Aorta (tissue), 5 donors: ENCODE measurements at places on chromosomes 6 and 20. TPM values are rescaled to one million over a fixed set of nuclear protein-coding genes. Genes with fewer than 3 reads are reported as not detected.
A peak's percentile ranks its signal among the peaks of the same experiment; 100 is the strongest.

DNA sequence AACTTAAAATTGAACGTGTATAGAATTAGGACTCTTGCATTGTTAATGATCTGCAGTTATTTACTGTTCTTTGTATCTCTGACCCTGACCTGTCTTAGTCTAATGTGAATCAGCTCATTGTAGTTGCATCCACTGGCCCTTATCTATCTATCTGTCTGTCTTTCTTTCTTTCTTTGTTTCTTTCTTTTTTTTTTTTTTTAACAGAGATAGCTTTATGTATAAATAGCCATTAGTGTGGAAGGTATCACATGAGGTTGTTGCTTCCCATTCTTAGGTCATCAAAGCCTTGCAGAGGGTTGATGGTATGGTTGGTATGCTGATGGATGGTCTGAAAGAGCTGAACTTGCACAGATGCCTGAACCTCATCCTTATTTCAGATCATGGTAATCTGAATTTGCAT, 59.9 kb downstream of the ENPP1 start:
- no peak overlapping the region for H3K4me3 ChIP-seq
- H3K27me3 ChIP-seq, result no peaks in the 10 kb centered on the region
- peaks cover 4% of the 10 kb centered on the region for H3K36me3 ChIP-seq

DNA sequence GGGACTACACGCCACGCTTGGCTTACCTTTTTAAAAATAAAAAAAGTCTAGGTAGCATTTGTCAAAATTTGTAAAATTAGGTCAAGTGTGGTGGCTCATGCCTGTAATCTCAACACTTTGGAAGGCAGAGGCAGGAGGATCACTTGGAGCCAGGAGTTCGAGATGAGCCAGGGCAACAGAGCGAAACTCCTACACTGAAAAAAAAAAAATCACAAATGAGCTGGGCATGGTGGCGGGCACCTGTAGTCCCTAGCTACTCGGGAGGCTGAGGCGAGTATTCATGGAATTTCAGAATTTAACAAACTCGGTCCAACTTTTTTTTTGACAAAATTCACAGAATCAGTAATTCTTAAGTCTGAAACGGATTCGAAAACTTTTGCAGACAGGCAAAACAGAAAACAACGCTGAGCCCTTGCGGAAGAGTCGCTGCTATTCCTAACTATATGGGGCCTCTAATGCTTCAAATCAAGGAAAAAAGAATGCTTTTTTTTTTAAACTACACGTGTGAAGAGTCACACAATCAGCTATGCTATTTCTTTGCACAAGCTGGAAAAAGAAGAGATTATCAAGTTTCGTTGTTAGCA, 62.9 kb downstream of the GTF2H5 start:
- H3K4me3 ChIP-seq, result peak overlapping the region; percentile 100
- H3K27me3 ChIP-seq, result no peaks in the 10 kb centered on the region
- DNase-seq, result no peak
- peak overlapping the region; percentile 86 for H3K27ac ChIP-seq

- H3K36me3 ChIP-seq, result no peaks in the 10 kb centered on the region
- H3K27me3 ChIP-seq, result no peaks in the 10 kb centered on the region
- peak overlapping the region; percentile 79 for H3K4me3 ChIP-seq
- H3K4me1 ChIP-seq, result no peaks in the 10 kb centered on the region
- peak overlapping the region; percentile 91 for H3K27ac ChIP-seq
- no peak for DNase-seq
Measured at GRCh38 chr6:27836783-27837624, 75.2 kb downstream of the OR2B2 start.

DNA sequence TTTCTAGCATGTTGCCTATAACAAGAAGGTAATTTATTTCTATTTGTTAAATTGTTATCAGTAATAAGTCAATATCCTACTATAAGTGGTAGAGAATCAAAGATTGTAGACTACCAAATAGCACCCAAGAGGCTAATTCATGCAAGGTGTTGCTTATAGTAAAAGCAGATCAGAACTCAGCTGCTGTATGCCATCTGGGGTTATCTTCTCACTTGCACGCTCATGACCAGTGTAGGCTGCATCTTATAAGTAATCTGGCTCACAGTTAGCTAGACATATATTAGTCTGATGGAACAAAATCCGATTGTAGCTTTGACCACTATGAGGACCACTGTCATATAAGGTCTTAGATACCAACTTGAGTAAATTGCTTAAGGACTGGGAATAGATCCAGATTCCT, 17.0 kb downstream of the TOP1 start:
- H3K27ac ChIP-seq, result no peak overlapping the region
- H3K4me1 ChIP-seq, result peaks cover 16% of the 10 kb centered on the region
- no peak for DNase-seq
- no peaks in the 10 kb centered on the region for H3K36me3 ChIP-seq

- H3K4me1 ChIP-seq, result no peaks in the 10 kb centered on the region
- H3K4me3 ChIP-seq, result no peak overlapping the region
- H3K27ac ChIP-seq, result no peak overlapping the region
- no peaks in the 10 kb centered on the region for H3K27me3 ChIP-seq
Measured at GRCh38 chr20:21607971-21608725, 94.3 kb upstream of the NKX2-2 start.

DNA sequence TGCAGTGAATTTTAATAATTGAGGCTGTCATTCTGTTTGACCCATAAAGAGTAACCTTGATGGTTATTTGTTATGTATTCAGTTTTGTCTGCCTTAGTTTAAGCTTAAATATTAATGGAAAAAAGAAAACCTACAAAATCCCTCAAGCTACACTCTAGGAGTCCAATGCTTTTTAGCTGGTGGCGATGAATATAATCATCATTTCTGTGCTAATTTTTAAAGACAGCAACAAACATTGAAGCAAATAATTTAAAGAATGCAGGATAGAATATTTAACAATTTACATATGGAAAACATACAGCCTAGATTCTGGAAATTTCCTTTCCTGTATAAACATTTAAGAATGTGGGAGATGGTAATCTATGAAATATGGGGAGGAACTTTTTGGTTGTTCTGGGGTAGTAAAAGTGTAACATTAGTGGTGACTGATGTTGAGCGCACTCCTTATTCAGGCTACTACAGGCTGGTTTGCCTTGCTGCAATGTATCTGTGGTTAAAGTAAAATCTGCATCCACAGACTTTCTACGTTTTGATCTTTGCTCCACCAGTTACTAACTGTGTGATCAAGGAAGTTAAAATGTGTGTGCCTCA, 287.9 kb upstream of the DEFB112 start:
- no peaks in the 10 kb centered on the region for H3K27me3 ChIP-seq
- H3K4me1 ChIP-seq, result no peaks in the 10 kb centered on the region
- H3K4me3 ChIP-seq, result no peak overlapping the region
- H3K36me3 ChIP-seq, result no peaks in the 10 kb centered on the region

DNA sequence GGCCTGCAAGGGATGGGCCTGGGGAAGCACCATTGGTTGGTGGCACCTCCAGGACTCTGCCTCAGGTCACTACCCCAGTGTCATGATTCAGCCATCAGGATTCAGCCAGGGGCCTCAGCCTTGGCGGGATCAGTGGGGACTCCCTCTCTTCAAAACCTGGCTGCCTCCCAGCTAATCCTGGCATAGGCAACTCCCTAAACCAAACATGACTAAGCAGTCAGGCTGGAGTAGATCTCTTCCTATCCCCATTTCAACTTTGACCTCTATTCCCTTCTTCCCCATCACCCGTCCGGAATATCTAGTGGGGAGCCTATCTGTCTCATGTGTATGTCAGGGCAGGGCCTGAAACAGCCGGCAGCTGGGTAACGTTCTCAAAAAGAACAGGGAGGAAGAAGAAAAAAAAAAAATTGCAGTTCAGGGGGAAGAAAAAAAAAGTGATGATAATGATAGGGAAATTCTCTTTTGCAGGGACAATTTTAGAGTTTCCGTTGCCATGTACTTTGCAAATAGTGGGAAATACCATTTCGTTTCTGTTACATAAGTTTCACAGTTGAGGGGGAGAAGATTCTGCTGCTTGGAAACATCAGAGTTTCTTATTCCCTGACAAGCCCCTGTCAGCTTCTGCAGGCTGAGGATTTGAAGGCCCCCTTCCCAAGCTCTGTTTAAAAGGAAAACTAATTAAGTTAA, 4.1 kb upstream of the PREX1 start:
- no peaks in the 10 kb centered on the region for H3K4me1 ChIP-seq
- no peaks in the 10 kb centered on the region for H3K36me3 ChIP-seq
- H3K27me3 ChIP-seq, result no peaks in the 10 kb centered on the region
- DNase-seq, result peak; percentile 84
- H3K27ac ChIP-seq, result no peak overlapping the region

GRCh38 chr6:1312473-1313367, 822 bp downstream of the FOXQ1 start:
- H3K4me3 ChIP-seq, result no peak overlapping the region
- H3K36me3 ChIP-seq, result no peaks in the 10 kb centered on the region
- no peak overlapping the region for H3K27ac ChIP-seq
- no peak for DNase-seq

Gene ZNF292
- 57.9 TPM for total RNA-seq
